ENCODE measurements at places on chromosomes 4 and X.

DNA sequence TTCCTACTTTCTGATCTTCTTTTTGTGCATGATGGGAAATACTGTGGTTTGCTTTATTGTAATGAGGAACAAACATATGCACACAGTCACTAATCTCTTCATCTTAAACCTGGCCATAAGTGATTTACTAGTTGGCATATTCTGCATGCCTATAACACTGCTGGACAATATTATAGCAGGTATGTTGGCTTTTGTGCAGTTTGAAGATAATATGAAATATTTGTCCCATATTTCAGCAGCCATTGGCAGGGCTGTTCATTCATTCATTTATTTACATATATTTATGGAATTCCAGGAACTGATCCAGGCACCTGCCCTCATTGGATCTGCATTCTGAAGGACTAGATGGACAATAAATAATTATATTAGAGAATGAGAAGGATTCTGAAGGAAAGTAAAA lies 96.9 kb downstream of the NPFFR2 start:
- DNase-seq = no peak

DNA sequence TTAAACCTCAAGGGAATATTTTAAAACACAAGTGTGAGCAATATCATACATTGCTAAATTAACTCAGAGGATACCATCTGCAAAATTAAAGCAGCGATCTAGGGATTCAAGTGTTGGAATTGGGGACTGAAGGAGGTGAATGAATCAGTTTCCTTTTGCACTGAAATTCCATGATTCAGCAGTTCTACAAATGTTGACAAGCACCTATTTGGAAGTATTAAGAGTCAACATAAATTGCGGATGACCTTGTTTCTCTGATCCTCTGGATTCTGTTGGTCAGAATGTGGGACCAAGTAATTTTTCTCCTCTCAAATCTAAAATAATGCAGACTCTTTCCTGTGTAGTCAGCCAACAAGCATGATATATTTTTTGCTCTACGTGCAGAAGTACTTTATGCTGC lies 78.8 kb downstream of the LDB2 start:
- DNase-seq = no peak

GRCh38 chrX:116395752-116396151 lies 40.7 kb upstream of the SLC6A14 start:
- no peak for DNase-seq

DNA sequence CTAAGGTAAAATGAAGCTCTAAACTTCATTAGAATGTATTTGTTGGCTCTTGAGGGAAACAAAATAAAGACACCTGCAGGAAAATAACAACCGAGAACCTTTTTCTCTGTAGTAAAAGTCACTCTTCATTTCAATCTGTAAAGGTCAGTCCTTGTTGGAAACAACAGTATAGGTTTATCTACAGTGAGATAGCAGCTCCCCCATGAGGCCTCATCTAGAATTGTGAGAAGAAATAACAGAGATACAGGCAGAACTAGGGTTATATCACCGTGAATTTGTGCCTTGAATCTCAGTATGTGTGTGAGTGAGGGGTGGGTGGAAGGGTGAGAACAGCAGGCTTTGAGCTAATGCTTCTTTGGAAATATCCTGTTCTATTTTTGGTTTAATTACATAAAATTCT lies 107.8 kb upstream of the FMR1 start:
- no peak for DNase-seq

GRCh38 chr4:109251396-109251795 lies 51.1 kb downstream of the COL25A1 start:
- no peak for DNase-seq

GRCh38 chrX:10133980-10134676 lies 22.6 kb upstream of the CLCN4 start:
- no peak for DNase-seq

GRCh38 chr4:150072906-150073714 lies 5.1 kb upstream of the DCLK2 start:
- DNase-seq = no peak

DNA sequence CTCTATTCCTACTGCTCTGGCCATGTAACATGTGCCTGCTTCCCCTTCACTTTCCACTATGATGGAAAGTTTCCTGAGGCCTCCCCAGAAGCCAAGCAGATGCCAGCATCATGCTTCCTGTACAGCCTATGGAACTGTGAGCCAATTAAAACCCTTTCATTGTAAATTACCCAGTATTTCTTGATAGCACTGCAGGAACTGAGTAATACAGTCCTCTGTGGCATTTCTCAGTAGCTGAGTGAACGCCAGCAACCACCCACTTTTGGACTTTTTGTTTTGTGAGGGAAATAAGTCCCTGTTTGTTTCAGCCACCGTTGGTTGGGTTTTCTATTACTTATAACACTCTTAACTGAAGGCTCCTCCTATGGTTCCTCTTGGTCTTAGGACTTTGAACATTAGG lies 104.1 kb downstream of the C4orf51 start:
- no peak for DNase-seq
